ENCODE measurements at places on chromosomes 1 and 21. TPM values are rescaled to one million over a fixed set of nuclear protein-coding genes. Genes with fewer than 3 reads are reported as not detected.

GRCh38 chr1:246332078-246332477, 175.0 kb downstream of the SMYD3 start:
- no peak for DNase-seq

- DNase-seq: no peak
Measured at GRCh38 chr21:36415375-36415774, 30.2 kb downstream of the CHAF1B start.

BSND gene
- polyA plus RNA-seq: not detected

DIPK1A gene
- polyA plus RNA-seq: 4.5 TPM

DNA sequence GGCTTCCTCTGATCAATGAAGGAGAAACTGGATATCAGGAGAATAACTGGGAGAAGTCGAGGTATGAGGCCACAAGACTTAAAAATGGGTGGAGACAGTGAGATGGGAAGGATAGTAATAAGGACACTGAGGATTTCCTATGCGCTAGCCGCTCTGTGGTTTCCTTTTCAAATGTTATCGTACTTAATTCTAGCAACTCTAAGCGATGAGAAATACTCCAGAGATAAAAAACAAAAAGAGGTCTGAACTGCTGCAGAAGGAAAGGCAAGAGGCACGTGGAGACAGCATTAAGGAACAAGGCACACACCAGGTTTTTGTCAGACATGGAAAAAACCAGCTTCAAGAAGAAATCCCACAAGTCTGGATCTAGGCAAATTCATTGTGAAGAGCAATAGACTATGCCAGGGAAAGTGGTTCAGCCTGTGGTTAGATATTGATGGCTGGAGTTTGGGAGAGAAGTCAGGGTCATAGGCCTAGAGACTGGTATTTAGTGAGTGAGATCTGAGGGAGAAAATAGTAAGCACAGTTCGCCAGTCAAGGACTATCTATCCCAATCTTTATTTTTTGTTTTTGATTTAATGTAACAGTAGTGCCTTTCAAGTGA, 5.3 kb downstream of the CLCA2 start:
- no peak for DNase-seq

- no peak for DNase-seq
Measured at GRCh38 chr1:23456226-23456625, 27.8 kb downstream of the ASAP3 start.

CTNNBIP1 gene
- 28.5 TPM for polyA plus RNA-seq

CCDC17 gene
- polyA plus RNA-seq: 0.30 TPM

- DNase-seq: no peak
Measured at GRCh38 chr1:8364528-8365442, 46.9 kb downstream of the SLC45A1 start.

DNA sequence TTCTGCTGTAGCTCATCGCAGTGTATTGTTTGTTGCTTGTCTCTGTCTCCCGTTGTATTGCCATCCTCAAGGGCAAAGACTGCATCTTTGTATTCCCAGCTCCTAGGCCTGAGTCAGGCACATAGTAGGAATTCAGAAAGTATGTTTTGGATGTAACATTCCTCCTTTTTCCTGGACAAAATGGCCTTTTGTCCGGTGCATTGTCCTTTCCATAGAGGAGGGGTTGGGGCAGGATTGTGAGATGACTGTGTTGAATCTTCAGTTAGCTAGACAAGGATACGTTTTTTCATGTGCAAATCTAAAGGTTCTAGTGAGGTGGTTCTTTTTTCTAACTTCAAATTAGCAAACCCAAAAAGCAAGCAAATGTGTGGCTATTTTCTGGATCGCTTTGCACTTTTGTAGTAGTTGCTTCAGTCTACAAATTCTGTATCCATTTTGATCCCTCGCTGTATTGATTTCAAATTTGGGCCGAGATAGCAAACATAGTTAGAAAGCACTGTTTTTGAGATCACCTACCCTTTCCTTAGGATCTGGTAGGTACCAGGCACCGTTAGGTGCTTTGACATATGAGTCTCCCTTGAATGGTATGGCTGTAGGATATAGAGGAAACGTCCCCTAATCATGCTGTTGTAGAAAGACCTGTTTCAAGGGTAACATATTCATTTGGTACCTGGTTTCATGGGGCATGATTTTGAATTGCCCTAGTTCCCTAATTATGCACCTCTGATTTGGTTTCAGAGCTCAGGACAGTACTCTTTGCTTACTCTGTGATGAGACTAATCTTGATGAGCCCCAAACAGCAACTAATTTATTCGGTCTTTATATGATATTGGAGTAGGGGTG, 1.2 kb downstream of the PPP1R8 start:
- DNase-seq: peak; percentile 5

FMO4 gene
- polyA plus RNA-seq: 0.55 TPM

LCA5L gene
- polyA plus RNA-seq: 0.06 TPM

ACKR1 gene
- polyA plus RNA-seq: not detected

GRCh38 chr1:229986737-229987337, 80.2 kb upstream of the GALNT2 start:
- DNase-seq: no peak

GRCh38 chr1:160797861-160798273, 1.9 kb downstream of the LY9 start:
- DNase-seq: no peak

DNA sequence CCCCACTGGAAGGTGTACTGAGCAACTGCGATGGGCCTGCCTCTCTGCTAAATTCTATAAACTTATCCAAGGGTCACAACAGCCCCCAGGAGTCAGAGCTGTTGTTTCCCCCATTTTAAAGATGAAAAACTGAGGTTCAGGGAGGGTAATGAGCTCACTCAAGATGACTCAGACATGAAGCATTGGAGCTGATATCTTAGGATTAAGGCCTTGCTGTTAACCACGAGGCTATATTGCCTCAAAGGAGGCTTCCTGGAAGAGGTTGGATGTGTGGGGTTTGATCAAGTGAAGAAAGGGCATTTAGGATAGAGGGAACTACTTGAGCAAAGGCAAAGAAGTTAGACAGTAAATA, 6.7 kb downstream of the LDLRAP1 start:
- peak; percentile 51 for DNase-seq

GRCh38 chr1:183733715-183734114, 71.2 kb upstream of the RGL1 start:
- DNase-seq: no peak

- DNase-seq: no peak
Measured at GRCh38 chr21:32467291-32467690, 54.8 kb downstream of the EVA1C start.

OLIG2 gene
- polyA plus RNA-seq: not detected

- DNase-seq: no peak
Measured at GRCh38 chr1:116277840-116278540, 95.1 kb upstream of the ATP1A1 start.

DNA sequence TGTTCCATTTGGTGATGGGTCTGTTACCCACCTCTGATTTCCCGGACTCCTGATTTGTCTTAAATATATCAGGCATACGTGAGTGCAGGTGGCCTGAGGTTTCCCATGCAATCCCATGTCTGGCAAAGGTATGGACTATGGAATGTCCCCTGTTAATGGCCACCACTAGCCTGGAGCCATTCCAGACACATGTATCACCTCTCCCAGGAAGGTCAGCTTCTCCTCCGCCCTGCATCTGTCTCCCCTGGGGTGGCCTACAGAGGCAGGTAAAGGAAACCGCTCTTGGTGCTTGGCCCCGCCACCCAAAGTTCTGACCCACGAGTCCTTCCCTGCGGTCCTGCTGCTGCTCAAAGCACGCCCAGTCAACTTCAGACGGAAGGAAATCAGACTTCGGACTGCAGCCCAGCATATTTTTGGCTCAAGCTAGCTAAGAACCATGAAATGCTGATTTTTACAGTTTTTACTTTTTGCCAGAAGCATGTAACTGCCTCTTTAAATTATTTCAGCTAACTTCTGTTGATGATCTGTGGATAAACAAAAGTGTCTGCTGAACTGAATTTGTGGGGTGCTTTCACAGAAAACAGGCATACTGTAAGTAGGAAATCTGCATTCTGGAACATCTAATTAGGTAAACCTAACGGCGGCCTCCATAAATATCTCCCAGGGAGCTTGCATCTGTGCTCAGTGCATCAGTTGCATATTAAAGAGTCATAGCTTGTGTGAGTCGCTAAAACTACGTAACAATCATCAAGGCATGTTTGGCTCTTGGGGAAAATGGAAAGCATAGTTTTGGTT, 105.9 kb downstream of the PCP4 start:
- no peak for DNase-seq

TMEM50B gene
- 25.9 TPM for polyA plus RNA-seq

DNA sequence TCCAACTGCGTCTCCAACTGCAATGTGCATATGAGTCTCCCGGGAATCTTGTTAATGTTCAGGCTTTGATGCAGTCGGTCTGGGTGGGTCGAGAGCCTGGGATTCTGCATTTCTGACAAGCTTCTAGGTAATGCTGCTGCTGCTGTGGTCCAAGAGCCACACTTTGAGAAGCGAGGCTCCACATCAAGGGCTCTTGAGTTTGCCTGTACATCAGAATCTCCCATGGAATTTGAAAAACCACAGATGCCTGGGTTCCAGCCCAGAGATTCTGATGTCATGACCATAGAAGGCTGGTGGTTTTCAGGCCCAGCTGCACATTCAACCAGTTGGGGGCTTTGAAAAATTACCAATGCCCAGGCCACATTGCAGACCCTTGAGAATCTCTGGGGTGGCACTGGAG, 93.9 kb upstream of the TARDBP start:
- DNase-seq: peak; percentile 65

DNA sequence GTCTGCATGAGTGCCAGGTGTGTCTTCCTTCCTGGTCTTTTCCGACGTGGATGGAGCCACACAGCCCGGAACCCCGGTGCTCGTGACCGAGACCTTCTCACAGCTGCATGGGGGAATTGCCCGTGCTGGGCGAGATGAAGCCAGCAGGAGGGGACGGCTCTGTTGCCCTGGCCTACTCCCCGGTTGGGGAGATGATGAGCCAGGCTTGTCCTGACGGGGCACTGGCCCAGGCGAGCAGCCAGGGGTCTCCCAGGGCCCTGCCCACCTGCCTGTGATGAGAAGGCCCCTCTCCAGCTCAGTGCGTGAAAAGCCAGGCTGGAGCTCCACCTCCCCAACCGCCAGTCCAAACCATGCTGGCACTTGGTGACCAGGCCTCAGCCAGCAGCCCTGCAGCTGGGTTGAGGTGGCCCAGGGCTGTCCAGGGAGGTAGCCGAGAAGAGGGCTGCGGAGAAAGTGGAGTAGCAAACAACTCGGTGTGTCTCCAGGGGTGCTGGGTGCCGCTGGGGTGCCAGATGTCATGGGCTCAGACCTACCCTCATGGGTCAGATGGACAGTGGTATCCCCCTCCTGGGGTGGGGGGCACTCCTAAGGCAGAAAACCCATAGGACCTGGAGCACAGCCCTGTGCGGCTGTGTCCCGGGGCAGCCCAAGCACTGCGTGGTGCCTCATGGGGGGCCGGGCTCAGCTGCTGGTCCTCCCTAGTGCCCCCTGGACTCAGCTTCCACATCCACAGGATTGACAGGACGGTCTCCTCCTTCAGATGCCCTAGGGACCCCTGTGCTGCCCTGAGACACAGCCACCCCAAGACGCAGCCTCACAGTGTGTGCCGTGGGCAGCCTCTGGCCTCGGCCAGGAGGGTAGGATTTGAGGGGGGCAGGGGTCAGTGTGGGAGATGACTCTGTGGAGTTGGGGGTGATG, 26.1 kb downstream of the PRDM16 start:
- no peak for DNase-seq

GRCh38 chr1:18913065-18913835, 10.9 kb upstream of the ALDH4A1 start:
- DNase-seq: peak; percentile 82

DMBX1 gene
- not detected for polyA plus RNA-seq

- DNase-seq: peak; percentile 16
Measured at GRCh38 chr1:108560189-108560873, 431 bp downstream of the EEIG2 start.

HTR1D gene
- 0.06 TPM for polyA plus RNA-seq

DNA sequence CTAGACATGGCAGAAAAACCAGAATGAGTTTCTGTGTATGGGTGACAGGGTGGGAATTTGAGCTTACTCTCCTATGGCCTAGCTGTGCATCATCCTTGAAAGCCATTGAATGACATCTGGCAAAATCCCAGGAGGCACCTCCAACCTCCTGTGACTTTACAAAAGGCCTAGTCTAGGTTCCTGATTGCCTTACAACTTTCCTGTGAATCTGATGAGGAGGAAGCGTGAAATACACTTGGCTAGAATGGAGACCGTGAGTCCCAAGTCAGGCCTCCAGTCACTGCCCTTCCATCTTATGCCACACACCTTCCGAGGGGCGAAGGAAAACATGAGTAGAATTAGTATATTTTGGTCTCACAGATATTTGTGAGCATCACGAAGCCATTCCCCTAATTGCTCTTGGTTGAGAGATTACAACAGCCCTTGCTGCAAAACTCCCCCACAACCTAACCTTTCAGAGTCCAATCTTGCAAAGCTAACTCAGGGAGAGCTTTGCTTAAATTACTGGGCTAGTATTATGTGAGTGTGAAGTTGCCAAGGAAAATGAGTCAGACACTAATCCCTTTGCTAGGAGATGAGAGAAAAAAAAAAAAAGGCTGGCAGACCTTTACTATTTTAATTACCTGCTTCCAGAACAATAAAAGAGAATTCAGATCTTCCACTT, 36.3 kb upstream of the PAXBP1 start:
- peak; percentile 38 for DNase-seq

DNA sequence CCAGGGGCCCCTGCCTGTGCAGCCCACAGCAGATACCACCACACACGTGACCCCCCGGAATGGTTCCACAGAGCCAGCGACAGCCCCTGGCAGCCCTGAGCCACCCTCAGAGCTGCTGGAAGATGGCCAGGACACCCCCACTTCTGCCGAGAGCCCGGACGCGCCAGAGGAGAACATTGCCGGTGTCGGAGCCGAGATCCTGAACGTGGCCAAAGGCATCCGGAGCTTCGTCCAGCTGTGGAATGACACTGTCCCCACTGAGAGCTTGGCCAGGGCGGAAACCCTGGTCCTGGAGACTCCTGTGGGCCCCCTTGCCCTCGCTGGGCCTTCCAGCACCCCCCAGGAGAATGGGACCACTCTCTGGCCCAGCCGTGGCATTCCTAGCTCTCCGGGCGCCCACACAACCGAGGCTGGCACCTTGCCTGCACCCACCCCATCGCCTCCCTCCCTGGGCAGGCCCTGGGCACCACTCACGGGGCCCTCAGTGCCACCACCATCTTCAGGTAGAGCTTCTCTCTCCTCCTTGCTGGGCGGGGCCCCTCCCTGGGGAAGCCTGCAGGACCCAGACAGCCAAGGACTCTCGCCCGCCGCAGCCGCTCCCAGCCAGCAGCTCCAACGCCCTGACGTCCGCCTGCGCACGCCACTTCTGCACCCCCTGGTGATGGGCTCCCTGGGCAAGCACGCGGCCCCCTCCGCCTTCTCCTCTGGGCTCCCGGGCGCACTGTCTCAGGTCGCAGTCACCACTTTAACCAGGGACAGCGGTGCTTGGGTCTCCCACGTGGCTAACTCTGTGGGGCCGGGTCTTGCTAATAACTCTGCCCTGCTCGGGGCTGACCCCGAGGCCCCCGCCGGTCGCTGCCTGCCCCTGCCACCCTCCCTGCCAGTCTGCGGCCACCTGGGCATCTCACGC, 51.0 kb downstream of the COL18A1 start:
- DNase-seq: no peak

CELA3A gene
- polyA plus RNA-seq: not detected

PFDN2 gene
- polyA plus RNA-seq: 180 TPM

DNA sequence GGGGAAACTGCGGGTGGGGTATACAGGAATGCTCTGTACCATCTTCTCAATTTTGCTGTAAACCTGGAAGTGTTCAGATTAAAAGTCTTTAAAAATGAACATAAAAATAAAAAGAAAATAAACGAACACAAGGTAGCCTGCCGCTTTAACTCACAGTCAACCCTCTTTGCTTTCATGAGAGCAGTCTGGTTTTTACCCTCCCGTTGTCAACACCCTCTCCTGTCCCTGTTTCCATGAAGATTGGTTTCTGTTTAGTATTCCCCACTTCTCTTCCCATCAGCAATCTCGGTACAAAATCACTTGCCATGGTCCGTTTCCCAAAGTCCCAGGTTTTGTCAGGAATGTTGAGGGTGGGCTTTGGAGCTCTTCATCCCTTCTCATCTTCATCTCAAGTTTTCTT, 28.8 kb downstream of the MT1HL1 start:
- DNase-seq: no peak

CD1E gene
- polyA plus RNA-seq: not detected
